ENCODE measurements at places on chromosomes 1 and 21.
A peak's percentile ranks its signal among the peaks of the same experiment; 100 is the strongest.

GRCh38 chr1:87821335-87821697 lies 492.6 kb downstream of the LMO4 start:
- no peak for DNase-seq

- DNase-seq = no peak
Observed at GRCh38 chr1:149945206-149945605, 8.5 kb upstream of the MTMR11 start.

DNA sequence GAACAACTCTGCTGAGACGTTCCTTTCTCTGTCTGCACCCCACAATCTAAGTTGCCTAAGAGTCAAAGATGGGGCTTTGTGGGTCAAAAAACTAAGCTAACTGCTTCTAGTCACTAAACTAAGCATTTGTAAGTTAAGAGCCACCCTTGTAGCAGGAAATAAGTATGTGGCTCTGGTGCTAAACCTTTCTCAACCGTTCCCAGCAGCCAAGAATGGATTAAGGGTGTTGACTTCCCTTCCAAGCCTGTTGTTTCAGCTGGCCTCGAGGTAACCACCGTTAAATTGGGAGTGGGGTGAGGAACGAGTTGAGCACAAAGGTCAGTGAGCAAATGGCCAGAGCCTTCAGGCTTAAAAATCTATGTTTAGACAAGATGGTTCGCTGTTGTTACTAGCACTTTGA lies 169.1 kb downstream of the TRIM33 start:
- DNase-seq = peak; percentile 75

DNA sequence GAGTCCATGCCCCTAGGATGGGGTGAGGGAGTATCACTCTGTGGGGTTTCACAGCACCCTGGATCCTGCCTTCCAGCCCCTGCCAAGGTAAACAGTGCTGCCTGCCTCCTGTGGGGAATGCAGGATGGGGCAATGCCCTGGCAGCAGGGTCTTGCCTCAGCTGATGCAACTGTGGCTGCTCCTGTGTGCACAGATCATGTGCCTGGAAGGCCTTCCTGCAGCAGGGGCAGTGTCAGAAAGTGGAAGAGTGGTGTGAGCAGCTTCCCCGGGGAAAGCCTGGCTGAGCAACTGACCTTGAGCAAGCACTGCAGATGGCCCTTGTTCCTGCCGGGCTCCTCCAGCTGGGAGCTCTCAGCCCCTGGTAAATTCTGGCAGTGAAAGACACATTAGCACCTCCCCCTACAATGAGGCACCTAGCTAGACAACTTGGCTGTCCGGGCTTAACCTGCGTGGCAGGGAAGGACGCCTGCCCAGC lies 9.9 kb downstream of the TOR3A start:
- no peak for DNase-seq

GRCh38 chr1:101959456-101959855 lies 37.3 kb downstream of the OLFM3 start:
- no peak for DNase-seq

GRCh38 chr1:67626861-67627235 lies 58.2 kb upstream of the GADD45A start:
- DNase-seq = no peak

DNA sequence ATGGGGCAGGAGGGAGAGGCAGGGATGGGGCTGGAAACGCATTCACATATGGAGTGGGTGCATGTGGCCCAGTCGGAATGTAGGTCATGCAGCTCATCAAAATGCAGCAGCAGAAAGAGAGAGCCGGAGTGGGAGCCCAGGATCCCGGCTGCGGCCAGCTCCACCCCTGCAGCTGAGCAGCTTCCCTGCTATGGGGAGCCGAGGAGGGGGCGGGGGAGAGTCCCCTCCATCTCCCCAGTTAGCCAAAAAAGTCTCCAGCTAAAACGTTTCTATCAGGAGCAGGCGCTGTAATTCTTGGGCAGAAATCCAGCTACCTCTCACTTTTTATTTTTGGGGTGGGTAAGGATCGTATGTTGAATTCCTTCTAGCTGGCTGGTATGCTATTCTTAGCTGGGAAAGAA lies 39.7 kb downstream of the MRPL37 start:
- DNase-seq = no peak
